GM23338 (cell line): ENCODE measurements at places on chromosomes 1 and 21. TPM values are rescaled to one million over a fixed set of nuclear protein-coding genes. Genes with fewer than 3 reads are reported as not detected.
A peak's percentile ranks its signal among the peaks of the same experiment; 100 is the strongest.

DNA sequence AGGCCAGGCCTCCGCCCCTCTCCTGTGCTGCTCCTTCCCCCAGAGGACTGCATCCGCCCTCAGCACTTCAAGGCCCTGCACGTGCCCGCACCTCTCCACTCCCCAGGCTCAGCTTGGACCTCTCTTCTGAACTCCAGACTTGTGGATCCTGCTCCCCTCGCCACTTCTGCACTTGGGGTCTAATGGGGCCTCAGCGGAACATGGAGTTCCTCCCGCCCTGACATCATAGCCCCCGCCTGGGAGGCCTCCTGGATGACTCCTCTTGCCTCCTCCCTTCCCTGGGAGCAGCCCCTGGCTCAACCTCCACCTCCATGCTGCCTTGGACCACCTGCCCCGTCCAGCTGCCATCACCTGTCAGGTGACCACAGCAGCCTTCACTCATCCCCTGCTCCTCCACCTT, 10.1 kb downstream of the OXCT2 start:
- no peak for DNase-seq

DNA sequence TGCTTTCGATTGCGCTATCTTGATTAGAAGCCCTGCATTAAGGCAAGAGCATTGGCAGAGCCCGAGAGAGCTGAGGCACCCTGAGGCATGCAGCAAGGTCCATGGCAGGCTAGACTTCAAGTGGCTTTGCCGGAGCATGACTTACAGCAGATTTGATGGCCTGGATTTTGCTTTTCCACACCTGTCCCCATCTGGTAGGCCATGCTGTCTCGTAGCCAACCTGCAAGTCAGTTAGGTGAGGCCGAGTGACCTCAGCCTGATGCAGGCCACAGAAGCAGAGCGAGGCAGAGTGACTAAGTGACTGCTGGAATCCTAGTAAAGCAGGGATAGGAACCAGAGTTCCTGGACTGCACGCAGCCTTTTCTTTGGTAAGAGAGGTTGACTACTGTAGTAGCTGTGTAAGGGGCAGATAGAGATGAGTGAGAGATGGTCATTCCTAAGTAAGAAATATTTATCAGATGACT, 148.9 kb downstream of the PBX1 start:
- no peak for DNase-seq

DNA sequence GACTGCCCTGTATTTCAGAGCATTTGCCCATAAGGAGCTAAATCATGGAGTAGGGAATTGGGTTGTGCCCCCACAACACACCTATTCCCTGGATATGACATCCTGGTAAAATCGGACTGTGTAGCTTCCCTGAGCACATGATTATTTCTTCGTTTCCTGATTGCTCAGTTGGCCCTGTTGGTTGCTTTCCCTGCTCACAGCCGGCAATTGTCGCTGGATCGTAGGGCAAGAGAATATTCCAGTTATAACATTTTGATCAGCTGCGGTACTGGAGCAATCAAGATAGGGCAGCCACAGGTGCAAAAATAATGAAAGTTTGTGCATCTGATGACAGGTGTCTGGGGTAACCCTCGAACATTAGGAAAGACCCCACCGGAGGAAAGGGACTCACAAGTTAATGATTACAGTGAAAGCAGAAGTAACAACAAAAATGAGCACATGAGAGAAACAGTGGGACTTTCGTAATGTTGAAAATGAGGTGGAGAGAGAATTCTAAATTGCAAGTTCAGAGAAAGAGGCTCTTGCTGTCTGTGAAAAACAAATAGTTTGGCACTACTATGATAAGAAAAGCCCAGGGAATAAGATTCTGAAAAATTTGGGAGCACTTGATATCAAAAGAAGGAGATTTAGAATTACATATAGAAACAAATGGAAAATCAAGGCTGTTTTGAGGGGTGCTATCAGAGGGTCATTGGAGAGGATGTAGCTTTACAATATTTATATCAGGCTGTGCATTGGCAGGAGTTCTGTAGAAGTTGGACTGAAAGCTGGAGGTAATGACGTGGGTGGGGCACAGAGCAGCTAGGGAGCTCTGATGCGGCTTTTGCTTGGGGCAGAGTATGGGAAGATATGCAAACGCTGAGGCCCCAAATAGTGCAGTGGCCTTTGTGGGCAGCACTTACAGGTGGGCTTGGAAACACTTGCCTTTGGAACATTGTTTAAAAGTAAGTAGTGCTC, at the start of gene MAB21L3:
Gene MAB21L3, plus strand, starts transcription at position 833 of the 957 bp plus-strand sequence. CDS start 1,217 bp downstream, outside the sequence.
- DNase-seq = no peak

DNA sequence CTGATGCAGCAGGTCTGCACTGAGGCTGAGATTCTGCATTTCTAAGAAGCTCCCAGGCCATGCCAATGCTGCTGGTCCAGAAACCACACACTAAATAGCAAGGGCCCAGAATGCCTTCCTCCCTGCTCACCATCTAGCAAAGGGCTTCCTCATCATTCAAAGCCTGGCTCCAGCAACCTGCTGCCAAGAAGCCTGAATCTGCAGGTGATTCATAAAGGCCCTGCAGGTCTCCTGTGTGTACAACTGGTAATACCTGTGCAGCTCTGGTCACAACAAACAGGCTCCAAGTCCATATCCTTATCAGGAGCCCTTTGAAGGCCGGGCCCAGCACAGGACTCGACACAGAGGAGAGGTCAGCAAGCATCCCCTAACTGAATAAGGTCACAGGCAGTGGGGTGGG, 26.7 kb downstream of the GLIS1 start:
- no peak for DNase-seq

Gene GREM2
- 0.18 and 0.24 TPM in 2 replicates for polyA plus RNA-seq

DNA sequence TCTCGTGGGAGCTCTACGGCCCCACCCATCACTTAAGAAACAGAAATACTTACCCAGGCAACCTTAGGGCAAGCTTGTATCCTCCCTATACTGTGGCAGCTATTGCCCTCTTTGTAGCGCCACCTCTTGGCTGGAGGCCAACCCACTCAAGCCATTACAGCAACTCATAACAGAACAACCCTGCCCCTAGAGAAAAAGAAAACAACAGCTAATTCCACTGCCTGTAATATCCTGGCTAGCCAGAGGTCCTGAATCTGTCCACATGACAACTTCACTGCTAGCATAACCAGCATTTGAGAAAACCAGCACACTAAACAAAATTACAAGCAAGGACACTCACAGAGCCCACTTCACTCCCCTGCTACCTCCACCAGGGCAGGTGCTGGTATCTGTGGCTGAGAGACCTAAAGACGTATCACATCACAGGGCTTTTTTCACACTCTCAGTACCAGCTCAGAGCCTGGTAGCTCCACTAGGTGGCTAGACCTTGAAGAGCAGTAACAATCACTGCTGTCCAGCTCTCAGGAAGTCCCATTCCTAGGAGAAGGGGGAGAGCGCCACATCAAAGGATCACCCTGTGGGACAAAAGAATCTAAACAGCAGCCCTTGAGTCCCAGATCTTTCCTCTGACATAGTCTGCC, 14.5 kb upstream of the MX1 start:
- DNase-seq = peak; percentile 55

Gene PRAMEF11
- polyA plus RNA-seq = not detected in 2 replicates

Gene FCGR1A
- not detected in 2 replicates for polyA plus RNA-seq

GRCh38 chr1:218671573-218671972, 326.4 kb downstream of the TGFB2 start:
- DNase-seq = no peak

Gene KMO
- polyA plus RNA-seq = 0.05 TPM in 1 of 2 replicates, not detected in the other

Gene AADACL3
- 0.30 and 0.47 TPM in 2 replicates for polyA plus RNA-seq

GRCh38 chr1:3130268-3130667, 61.3 kb downstream of the PRDM16 start:
- peak; percentile 17 for DNase-seq

- DNase-seq = no peak
These were observed 81.5 kb upstream of the EDEM3 start for GRCh38 chr1:184836141-184836540.

Gene CA6
- not detected in 2 replicates for polyA plus RNA-seq

Gene DIO1
- 0.27 TPM in 1 of 2 replicates, not detected in the other for polyA plus RNA-seq

GRCh38 chr21:31798842-31799704, 67.2 kb upstream of the SCAF4 start:
- DNase-seq = no peak

DNA sequence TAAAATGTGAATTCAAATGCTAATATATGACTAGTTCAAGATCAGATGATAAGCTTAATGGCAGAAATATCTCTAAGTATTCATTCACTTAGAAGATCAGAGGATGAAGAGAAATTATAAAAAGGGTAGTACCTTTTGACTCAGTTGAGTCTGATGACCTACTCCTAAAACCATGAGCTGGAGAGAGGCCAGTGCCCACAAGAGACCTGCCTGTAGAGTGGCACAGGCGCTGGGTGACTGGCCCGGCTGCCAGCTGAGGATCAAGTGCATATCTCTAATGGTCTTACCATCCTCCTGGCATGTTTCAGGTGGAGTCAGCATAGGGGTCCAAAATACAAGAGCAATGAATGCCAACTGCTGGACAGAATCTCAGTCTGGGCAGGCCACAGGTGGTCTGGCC, 14.1 kb downstream of the DDAH1 start:
- no peak for DNase-seq

- DNase-seq = no peak
These were observed 71.3 kb downstream of the CRB1 start for GRCh38 chr1:197339106-197340060.

Gene MSH4
- polyA plus RNA-seq = 0.07 and 0.10 TPM in 2 replicates

Gene ATPAF1
- polyA plus RNA-seq = 35.9 and 41.2 TPM in 2 replicates

GRCh38 chr1:27887215-27888021, 15.1 kb downstream of the THEMIS2 start:
- no peak for DNase-seq

- no peak for DNase-seq
These were observed 80.1 kb upstream of the PUM1 start for GRCh38 chr1:31145648-31146047.

- no peak for DNase-seq
These were observed 39.7 kb upstream of the IFNLR1 start for GRCh38 chr1:24226749-24227148.
